HAP-1 (cell line): ENCODE measurements at places on chromosomes 7 and 10.

DNA sequence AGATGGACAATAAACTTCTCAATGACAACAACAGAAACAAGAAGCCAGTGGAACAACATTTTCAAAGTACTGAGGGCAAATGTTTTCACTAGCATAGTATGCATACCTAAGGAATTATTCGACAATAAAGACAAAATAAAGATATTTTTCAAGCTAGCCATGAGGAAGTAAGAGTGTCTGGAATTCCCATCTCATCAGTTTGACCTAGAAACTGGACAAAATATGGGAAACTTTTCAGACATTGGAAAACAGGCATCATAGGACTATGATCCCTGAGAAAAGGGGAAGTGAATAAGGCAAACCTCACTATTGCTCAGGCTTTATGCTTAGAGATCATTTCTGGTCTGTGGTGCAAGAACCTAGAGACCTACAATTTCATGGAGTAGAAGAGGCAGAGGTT is 86.3 kb downstream of the OAT start:
- no peak for DNase-seq

GRCh38 chr7:77797734-77798393 is 370 bp downstream of the TMEM60 start:
- DNase-seq, result peak; percentile 13

- no peak for DNase-seq
Observed at GRCh38 chr7:134071355-134072331, 55.5 kb upstream of the LRGUK start.

DNA sequence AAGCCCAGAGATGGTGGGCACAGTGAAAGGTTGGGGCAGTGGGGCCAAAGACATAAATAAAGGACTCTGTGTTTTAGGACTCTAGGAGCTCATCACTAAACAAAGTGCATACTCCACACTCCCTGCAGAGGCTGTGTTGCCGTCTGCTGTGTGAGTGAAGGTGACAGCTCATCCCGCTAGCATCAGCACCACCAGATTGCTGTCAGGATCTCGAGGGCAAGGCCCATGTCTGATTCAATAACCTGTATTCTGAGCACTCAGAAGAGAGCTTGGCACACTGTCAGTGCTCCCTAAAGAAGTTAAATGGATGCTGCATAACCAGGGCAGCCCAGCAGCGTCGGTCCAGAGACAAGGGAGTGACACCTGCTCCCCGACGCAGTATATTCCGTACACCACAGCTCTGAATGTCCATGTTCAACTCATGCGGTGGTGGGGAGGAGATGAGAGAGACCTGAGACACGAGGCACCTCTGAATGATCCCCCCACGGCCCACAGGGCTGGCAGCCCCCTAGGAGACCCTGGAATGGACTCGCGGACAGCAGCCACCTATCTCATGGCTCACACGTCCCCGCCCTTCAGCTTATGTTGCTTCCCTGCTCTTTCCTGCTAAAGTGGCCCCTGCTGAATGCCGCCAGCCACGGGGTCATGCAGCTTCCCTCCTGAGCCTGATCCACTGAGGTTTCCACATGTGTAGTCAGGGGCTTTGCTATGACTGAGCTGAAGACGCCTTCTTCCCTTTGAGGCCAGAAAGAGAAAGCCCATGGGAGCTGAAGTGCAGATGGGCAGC is 132.7 kb upstream of the KCNMA1 start:
- DNase-seq, result no peak

GRCh38 chr7:32100407-32100907 is 30.2 kb upstream of the PDE1C start:
- DNase-seq, result no peak

DNA sequence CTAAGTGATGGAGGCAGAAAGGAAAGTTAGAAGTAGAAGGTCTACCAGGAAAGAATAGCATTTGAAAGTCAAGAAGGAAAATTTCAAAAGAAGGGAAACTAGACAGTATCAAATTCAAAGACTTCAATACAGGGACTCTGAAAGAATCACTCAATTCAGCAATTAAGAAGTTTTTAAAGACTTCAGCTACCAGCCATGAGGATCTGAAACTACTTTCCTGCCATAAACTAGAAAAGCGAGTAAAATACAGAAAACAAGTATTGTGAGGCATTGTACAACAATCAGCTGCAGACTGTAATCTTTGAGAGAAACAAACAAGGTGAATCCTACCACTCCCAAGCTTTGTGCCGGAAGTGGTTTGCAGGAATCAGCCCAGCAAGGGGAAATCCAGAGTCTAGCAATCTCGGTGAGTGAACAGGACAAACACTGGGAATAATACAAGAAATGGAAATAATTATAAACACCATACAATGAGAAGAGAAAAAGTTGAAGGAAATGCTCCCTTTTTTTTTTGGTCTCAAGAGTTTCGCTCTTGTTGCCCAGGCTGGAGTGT is 62.4 kb downstream of the ARHGAP12 start:
- DNase-seq, result peak; percentile 46

- DNase-seq, result no peak
Observed at GRCh38 chr10:118340486-118340885, 1.6 kb downstream of the FAM204A start.

DNA sequence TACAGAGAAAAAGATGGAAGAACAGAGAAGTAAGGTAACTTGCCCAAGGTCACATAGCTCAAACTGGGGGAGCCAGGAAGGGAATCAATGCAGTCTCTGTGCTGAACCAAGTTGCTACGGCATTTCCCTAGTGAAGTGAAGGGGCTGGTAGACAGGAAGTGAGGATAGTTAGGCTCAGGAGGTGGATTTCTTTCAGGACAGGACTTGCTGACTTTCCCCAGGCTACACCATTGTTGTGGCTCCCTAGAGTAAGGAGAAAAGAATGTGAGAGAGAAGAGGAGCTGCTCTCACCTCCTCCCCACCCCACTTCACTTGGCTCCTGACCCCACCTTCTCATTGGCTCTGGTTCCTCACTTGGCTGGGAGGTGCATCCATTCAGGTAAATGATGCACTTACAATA is 316.9 kb downstream of the INHBA start:
- DNase-seq, result no peak

GRCh38 chr7:130953196-130953595 is 219.2 kb upstream of the KLF14 start:
- DNase-seq, result no peak

DNA sequence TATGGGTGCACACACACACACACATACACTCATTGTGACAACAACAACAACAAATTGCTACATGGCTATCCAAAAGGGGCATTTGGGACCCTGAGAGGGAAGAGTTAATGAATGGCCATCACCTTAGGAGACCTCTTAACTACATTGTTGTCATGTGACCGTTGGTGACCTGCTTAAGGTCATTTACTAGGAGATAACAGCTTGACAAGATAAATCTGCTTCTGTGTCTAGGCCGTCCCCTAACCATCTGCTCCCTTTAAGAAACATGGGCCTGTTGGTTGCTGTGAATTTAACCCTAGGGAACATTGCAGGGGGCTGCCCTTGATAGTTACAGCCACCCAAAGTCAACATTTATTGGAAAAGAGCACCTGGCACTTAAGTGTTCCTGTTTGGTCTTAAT is 29.7 kb downstream of the C1QL3 start:
- no peak for DNase-seq

DNA sequence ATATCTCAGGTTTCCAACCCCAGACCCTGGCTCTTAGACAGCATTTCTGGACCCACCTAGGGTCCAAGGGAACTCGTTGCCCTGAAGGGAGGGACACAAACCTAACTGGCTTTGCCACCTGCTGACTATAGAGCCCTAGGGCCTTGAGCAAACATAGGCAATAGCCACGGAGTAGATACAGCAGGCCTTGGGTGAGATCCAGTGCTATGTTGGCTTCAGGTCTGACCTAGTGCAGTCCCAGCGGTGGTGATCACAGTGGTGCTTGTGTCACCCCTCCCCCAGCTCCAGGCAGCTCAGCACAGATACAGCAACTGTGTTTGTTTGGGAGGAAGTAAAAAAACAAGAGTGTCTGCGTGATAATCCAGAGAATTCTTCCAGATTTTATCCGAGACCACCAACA is 9.7 kb upstream of the TNKS2 start:
- no peak for DNase-seq

DNA sequence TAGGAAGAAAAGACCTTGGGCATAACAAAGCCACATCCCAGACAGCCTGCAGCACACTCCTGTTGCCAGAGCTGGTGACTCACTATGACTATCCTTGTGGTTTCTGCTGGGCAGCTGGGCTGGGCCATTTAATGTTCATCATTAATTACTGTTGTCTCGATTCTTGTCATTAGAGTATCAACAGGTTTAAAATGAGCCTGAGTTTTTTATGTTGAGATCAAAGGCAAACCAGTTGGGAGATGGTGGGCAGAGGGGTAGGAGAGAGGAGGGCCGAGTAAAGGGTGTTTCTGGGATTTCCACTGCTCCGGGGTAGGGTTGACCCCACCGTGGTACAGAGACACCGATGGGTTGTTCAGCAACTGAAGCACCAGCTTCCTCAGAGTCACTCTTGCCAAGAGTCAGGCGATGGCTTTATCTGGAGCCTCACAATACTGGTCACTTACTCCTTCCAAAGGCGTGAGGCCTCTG is 128.7 kb upstream of the LYZL1 start:
- no peak for DNase-seq

GRCh38 chr10:34348917-34349485 is 466.1 kb downstream of the PARD3 start:
- no peak for DNase-seq

DNA sequence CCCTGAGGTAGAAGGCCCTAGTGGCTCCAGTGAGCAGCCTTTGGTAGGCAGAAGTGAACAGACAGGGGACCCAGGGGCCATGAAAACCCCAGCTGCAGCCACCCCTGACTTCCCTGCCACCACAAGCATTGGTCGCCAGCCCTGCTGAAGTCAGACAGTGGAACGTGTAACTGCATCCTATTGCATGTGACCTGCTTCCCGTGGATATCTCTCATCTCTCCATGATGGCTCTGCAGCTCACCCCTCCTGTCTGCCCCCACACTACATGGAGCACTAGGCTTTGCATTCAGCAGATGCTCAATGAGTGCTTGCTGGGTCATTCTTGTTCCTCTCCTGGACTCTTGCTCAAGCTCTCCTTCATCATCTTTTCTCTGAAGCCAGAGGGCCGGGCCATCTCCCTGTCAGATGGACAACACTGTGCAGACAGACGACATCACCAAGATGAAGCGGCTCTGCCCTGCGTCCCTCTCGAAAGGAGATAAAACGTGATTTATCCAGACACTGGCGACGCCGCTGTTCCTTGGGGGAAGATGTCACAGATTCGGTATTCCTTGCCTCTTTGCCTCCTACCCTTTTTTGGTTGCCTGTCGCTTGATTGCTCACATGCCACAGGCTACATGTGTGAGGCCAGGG is 117.5 kb downstream of the SH3PXD2A start:
- DNase-seq, result no peak

DNA sequence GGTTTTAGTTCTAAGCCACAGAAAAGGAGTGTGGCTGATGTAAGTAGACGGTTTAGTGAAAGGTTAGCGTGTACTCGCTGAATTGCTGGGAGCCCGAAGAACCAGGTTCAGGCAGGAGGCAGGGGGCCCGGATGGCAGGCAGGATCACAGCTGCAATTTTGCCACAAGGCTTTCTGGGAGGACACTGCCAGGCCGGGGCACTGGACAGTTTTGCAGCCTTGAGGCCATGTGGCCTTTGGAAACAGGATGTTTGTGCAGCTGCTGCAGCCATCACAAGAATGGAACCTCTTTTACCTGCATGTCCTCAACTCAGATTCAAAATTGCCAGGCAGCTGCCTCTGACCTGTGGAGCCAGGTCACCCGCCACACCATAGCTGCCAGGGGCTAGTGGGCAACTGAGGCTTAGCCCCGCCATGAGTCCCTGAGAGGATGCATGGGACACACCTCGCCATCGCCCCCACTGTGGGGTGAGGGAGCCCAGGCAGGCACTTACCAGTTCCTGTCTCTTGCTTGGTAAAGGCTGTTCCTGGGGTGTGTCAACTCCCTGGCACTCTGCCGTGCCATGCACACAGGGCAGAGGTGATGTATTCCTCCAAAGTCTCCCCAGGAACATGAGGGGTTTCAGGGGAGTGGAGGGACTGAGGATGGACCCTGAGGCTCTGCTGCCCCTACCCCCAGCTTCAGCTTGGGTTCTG is 188.6 kb downstream of the RPS24 start:
- no peak for DNase-seq

DNA sequence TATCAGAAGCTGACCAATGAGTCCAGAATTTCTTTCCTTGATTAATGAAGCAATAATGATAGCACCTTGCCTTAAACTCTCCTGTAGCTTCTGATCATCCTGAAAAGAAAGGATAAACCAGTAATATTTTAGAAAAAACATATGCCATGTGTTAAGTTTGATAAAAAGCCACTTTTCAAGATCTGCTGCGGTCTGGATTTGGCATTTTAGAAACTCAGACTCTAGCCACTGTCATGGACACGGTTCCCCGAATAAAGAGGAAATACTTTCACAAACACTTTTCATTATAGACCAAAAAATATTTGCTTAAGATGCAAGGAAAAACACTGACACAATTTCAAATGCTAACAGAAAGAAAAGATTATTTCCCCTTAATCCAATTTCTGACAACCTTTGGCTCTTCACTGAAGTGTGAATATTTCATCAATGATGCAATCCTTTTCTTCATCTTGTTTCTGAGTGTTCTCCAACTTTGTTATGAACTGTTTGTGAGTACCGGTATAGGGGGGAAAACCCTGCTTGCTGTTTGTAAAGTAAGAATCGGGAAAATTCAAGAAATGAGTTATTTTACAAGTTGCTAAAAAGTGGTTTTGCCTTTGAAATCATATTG is 329.5 kb downstream of the CRPPA start:
- no peak for DNase-seq

DNA sequence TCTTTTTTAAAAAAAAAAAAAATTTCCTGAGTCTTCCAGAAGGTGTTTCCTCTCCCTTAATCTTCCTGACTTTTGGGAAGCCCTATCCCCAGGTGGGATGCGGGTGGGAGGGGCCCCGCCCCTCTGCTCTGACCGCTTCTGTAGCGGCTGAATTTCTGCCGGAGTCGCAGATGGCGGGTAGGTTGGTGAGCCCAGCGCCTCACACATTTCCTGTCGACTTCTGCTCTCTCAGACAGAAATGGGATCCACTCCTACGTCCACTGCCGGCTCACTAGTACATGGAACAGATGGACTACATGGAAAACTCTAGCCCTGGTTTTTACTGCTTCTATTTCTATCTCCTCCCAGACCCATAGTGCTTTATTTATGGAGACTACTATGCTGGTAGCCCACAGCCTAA is 90.9 kb downstream of the NEUROD6 start:
- DNase-seq, result no peak

GRCh38 chr10:112811741-112812551 is 138.1 kb upstream of the TCF7L2 start:
- peak; percentile 91 for DNase-seq

- DNase-seq, result no peak
Observed at GRCh38 chr7:11217848-11218565, 244.3 kb downstream of the PHF14 start.
